ENCODE measurements at places on chromosomes 3 and 15.

- no peak for DNase-seq
These were observed 11.3 kb downstream of the NRROS start for GRCh38 chr3:196650740-196651311.

DNA sequence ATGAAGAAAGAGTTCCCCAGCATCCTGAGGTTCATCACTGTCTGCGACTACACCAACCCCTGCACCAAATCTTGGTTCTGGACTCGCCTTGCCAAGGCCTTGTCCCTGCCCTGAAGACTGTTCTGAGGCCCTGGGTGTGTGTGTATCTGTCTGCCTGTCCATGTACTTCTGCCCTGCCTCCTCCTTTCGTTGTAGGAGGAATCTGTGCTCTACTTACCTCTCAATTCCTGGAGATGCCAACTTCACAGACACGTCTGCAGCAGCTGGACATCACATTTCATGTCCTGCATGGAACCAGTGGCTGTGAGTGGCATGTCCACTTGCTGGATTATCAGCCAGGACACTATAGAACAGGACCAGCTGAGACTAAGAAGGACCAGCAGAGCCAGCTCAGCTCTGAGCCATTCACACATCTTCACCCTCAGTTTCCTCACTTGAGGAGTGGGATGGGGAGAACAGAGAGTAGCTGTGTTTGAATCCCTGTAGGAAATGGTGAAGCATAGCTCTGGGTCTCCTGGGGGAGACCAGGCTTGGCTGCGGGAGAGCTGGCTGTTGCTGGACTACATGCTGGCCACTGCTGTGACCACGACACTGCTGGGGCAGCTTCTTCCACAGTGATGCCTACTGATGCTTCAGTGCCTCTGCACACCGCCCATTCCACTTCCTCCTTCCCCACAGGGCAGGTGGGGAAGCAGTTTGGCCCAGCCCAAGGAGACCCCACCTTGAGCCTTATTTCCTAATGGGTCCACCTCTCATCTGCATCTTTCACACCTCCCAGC, 2.9 kb downstream of the MYD88 start:
- no peak for DNase-seq

DNA sequence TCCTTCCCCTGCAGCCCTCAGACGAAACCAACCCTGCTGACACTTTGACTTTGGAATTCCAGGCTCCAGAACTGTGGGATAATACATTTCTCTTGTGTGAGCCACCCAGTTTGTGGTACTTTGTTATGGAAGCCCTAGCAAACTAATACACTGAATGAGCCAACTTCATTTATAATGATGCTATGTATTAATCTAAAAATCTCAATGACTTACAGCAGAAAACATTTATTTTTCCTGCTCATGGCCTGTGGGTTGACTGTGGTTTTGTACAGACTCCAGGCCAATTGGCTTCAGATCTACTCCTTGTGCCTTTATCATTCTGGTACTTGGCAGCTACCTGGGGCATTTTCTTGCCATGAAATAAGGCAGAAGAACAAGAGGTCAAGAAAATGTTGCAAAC, 152.4 kb downstream of the EBLN2 start:
- no peak for DNase-seq

DNA sequence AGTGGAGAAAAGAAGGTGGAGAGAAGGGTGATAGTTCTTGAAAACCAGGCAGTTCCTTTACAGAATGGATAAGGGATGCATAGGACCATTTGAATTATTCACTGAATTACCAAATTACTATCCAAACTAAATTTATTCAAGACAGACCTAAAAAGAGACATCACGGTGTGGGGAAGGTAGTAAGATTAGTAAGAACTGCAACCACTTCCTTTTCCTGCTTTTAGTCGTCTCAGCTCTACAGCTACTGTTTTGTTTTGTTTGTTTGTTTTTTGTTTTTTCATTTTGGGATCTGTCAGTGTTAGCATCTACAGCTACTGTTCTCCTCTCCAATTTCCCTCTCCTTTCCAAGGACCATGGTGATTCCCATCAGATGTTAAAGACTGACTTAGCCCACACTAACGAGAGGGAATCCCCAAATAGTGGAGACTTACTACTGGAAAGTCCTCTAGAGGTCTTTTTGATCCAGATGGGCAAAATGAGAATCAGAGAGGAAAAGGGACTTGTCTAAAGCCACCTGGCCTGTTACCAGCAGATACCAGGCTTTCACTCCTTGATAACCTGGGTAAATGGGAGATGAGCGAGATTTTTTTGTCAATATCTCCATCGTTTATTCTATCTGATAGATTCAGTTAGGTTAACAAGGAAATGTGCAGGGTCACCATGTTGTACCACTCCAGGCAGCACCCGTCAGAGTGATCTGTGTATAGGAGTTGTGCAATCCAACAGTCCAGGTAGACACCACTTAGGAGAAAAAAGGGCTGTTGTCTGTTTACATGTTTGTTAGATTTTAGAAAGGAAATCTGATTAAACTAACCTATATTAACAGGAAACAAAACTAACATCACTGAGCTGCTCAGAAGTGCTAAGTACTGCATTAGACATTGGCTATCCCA, 6.0 kb downstream of the HCLS1 start:
- DNase-seq, result no peak

- DNase-seq, result no peak
These were observed 184.9 kb downstream of the APBA2 start for GRCh38 chr15:29070471-29071231.

GRCh38 chr3:48566401-48566760, 2.8 kb upstream of the UCN2 start:
- DNase-seq, result no peak

DNA sequence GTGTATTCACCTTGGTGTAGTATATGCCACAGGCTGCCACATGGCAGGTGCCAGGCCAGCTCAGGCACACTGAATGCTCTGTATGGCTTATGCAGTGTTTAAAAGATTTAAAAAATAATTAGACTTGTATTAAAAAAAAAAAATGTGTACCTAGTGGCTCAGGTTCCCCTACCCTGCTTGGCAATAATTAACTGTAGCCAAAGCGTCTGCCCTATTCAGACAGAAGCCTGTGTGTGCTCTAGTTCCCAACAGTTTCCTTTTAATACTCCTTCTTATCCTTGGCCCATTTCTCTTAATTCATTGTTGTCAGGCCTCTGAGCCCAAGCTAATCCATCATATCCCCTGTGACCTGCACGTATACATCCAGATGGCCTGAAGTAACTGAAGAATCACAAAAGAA, 752.2 kb upstream of the CFAP20DC start:
- DNase-seq, result no peak

- no peak for DNase-seq
These were observed 22.6 kb upstream of the TEX9 start for GRCh38 chr15:56342653-56343052.

- DNase-seq, result no peak
These were observed 10.5 kb downstream of the SLC38A3 start for GRCh38 chr3:50215529-50215928.

GRCh38 chr15:98772895-98773294, 124.6 kb downstream of the IGF1R start:
- DNase-seq, result no peak

DNA sequence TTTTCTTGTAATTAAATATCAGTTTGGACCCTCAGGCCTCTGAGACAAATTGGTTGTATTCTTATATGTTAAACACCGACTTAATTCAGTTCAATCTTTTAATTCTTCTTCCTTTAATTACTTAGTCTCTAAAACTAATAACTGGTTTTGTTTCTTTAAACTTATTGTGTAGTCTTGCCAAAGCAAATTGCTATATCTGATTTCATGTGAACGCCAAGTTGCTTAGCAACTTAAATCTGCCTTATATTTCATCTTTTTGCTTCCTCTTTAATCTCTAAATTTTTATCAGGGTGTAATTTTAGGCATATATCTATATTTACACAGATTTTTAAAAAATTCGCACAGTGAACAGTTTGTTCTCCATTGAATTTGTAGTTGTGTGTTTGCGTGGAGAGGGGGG, 82.2 kb downstream of the CADM2 start:
- no peak for DNase-seq

- no peak for DNase-seq
These were observed 62.3 kb downstream of the SYNM start for GRCh38 chr15:99167201-99167600.

DNA sequence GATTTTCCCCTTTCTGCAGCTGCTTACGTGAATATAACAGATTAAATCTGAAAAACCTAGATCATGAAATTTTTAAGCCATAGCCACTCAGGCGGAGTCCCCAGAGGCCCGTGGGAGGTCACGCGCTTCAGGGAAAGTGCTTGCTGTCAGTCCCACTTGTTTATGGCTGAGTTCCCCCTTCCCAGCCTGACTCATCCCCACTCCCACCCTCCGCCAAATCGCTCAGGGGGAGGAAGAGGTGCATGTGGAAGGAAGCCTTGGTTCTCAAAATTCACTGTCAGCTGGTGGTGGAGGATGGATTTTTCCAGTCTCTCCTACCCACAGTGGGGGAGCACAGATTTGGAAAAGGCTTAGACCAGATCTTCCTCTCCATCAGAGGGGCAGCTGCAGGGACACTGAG, 67.4 kb downstream of the CORO2B start:
- DNase-seq, result no peak

DNA sequence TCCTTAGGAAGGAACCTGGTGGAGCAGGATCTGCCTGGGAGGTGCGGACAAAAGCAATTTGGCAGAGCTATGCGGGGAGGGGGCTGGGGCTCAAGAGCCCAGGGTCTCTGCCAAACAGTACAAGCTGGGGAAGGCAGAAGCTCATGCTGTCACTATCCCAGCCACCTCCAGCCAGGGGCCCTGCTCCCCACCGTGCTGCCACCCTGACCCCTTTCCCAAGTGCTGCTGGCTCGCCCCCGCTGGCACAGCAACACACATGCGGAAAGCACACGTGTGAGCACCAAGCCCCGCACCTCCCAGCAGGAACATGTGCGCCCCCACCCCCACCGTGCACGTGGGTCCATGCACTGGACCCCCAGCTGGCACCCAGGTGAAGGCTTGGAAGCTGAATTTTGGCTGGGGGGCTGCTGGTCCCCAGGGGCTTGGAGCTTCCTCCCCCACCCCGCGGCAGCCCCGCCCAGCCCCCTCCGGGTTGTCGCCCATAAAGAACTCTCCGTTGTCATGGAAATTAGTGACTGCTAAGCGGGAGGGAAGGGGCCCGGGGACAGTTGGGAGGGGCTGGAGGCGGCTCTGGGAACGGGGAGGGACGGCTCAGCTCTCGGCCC, 742 bp downstream of the CAMKV start:
- DNase-seq, result no peak

DNA sequence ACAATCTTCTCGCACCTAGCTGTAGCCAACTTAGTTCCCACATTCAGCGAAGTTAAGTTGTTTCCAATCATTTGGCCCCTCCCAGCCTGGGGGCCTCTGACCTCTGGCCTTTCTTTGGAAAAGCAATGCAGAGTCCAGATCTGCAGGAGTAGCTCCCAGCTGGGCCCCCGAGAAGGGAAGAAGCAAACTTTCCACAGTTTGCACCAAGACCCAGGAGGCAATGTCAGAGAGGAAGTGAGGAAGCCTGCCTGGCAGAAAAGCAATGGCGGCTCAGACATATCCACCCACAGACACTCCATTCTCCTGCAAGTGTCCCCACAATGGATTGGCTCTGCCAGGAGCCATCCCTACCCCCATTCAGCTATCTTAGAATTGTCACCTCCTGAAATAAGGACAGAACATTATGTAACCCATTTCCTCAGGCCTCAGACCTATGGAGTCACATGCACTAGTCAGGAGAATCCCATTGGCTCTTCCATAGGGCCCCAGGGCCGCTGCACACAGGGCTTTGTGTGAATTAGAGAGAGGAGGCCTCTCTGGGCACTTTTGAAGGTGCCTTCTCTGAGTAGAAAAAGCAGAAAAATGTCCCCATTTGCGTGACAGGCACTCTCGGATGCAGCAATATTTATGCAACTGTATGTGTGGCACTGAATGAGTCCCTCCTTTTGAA, 3.0 kb upstream of the BUB1B start:
- DNase-seq, result no peak

DNA sequence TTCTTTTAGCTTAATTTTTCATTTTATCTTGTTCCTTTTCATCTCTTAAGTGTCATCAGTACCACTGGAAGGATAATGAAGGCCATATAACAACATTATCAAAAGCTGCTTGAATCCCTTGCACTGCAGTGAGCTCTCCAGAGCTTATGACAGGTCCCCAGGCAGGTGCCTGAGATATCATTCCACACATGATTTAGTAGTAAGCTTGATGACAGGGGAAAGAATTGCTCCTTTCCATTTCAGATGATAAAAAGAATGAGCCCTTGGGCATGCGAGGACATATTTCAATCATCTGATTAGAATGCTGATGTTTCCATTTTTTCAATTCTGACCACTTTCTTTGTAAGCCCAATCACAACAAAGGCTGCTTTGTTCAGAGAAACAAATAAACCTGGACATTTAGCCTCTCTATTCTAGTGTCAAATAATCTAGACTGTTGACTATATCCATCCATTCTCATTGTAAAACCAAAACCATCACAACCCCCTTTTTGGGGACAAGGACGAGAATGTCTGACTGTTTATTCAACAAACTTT, 567.8 kb downstream of the IGSF11 start:
- DNase-seq, result no peak

DNA sequence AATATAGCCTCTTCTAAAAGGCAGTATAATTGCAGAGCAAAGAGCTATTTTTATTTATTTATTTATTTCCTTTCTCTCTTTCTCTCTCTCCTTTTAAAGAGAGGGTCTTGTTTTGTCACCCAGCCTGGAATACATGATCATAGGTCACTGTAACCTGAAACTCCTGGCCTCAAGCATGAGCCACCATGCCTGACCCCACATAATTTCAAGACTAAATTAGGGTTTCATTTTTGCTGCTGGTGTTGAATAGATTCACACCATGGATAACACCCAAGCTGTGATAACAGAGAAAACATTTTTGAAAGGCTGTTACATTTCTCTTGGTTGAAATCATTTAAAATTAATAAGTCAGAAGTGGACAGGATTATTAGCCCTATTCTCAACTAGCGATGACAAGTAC, 131.6 kb downstream of the LEKR1 start:
- DNase-seq, result no peak

DNA sequence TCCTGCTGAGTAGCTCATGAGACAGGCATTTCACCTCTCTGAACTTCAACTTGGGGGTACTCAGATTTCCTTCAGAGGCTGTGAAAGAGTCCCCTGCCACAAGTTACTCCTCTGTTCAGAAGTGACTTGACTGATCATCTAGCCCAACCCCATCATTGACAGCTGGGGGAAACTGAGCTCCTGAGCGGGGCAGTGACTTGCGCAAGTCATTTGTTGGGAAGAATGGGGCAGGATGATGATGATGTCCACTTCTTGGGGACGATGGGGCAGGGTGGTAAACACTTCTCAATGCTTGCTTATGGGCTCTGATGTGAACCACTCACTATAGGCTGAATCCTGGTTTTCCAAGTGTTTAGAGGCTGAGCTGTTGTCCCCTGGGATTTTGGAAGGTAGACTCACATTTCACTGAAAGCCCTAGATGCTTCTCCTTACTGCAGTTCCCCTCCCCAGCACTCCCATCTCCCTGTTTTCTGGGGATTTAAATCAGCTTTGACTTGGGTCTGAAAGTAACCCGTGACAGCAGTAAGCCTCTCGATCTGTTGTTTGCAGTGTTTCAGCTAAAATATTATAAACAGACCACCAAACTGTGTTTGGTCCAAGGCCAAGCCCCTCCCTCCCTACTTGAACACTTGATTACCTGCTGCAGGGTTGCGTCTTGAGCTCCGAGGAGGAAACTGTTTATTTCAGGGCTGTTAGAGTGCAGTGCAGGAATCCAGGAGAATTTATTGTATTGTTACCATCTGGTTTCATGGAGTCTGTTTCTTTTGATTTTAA, 25.1 kb downstream of the SMAD3 start:
- DNase-seq, result no peak

Data from transverse colon (tissue), 4 donors.